ENCODE measurements at places on chromosomes 4 and X. TPM values are rescaled to one million over a fixed set of nuclear protein-coding genes. Genes with fewer than 3 reads are reported as not detected.

GRCh38 chrX:72023071-72023470 lies 108.6 kb downstream of the RTL5 start:
- DNase-seq = no peak

Gene MAGEC1
- not detected for polyA plus RNA-seq

- no peak for DNase-seq
These were observed 14.0 kb upstream of the UBA6 start for GRCh38 chr4:67714955-67715354.

GRCh38 chrX:38112566-38112965 lies 106.2 kb downstream of the SYTL5 start:
- no peak for DNase-seq

Gene C4orf46
- 27.4 TPM for polyA plus RNA-seq

GRCh38 chrX:107574711-107575110 lies 53.6 kb upstream of the PRPS1 start:
- DNase-seq = no peak

DNA sequence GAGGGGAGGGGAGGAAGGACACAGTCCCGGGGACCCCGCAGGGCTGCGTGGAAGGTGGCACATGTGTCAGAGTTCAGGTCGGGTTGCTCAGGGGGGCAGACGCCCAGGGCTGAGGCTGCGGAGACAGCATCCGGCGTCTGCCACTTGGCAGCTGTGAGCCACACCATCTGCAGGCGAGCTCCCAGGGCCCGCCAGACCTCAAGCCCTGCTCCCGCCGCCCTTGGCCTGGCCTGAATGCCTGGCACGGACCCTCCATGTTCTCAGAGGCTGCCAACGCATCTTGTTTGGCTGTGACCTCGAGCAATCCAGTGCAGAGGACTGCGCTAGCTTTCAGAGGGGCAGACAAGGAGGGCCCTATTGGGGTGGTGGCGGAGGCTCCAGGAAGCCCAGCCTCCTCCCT lies 5.1 kb downstream of the BGN start:
- no peak for DNase-seq

Gene BRS3
- polyA plus RNA-seq = 0.06 TPM

DNA sequence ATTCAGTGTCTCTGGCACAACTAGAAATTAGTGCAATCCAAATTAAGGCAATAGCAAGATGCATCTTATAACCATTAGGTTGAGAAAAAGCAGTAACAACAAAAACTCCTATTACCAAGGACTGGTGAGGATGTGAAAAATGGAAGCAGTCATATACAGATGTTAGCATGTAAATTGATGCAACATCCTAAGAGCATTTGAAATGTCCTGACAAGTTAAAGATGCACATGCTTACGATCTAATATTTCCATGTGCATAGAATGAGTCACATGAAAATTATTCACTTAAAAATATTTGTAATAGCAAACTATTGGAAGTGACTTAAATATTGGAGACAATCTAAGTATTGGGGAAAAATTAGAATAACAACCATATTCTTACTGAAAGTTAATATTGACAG lies 163.0 kb downstream of the FAM13A start:
- DNase-seq = no peak

- no peak for DNase-seq
These were observed 1.4 kb downstream of the PDZD4 start for GRCh38 chrX:153828723-153829548.

DNA sequence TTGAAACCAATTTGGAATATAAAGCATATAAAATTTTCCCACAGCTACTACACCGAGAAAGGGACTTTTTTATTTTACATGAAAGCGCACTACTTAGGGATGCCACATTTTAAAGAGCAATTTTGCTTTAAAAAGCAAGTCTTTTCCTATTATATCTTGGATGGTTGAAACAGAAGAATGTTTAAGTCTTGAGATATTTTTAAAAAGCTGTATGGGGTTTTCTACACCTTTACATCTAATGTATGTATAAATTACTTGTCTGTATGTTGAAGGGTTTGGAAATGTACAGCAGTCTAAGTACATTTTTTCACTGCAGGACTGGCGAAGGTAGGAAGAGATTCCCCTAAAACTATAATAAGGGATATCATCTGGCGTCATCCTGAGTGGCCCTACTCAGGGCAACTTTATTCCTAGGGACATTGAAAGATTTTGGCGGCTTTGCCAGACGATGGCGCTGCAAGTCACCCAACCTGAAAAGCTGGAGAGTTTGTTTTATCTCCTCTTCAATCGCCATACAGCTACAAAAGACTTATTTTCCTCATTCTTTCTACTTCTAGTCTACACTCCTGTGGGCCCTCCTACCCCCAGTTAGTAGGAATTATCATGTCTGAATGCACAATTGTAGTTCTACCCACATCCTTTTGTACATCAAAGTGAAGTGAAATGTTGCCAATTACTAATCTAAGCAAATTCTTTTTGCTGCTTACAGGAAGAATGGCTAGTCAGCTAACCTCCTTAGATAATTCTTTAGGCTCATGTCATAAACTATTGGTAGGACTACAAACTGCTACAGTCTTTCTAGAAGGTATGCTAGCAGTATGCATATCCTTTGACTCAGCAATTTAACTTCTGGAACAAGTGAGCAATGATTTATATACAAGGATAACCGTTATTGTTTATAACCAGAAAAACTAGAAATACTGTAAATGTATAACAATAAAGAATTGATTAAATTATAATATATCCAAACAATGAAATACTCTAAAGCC lies 782 bp upstream of the NEK1 start:
- peak; percentile 76 for DNase-seq

Gene MAPK10
- 71.6 TPM for polyA plus RNA-seq

DNA sequence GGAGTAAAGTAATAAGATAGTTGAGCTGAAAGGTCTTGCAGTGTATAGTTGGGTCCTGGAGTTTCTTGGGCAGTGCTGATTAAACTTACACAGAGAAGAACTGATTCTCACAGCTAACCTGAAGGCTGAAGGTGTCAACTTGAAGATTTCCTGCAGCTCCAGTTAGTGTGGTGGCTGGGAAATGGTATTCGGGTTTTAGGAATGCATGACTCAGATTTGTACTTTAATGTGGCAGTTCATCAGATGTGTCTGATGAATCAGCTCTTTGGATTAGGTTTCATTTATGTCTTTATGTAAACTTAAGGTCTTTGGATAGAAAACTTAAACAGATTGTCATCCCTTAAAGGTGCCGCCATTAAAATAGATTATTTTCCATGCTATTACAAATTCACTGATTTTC lies 200.0 kb downstream of the IL1RAPL1 start:
- no peak for DNase-seq

GRCh38 chrX:123337886-123338639 lies 154.0 kb downstream of the GRIA3 start:
- no peak for DNase-seq

Gene SAT1
- polyA plus RNA-seq = 159 TPM

Gene HEPH
- polyA plus RNA-seq = 66.7 TPM

- DNase-seq = no peak
These were observed 11.5 kb upstream of the CHST7 start for GRCh38 chrX:46561824-46562657.

DNA sequence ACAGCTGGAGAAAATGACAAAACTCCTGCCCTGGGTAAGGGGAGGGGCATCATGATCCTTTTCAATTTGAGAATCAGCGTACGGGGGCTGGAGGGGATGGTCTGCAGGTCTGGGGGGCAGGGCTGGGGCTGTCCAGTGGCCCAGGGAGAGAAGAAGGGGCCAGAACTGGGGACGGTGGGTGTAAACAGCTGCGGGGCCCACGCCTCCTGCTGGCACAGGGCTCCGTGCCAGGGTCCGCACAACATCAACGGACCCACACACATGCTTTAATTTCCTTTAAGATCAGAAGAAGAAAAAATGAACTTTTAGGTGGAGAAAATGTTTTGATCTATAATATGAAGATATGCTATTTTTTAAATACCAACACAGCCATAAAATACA lies 52.1 kb downstream of the PSAPL1 start:
- DNase-seq = no peak

GRCh38 chr4:3223956-3224748 lies 24.8 kb upstream of the MSANTD1 start:
- no peak for DNase-seq

DNA sequence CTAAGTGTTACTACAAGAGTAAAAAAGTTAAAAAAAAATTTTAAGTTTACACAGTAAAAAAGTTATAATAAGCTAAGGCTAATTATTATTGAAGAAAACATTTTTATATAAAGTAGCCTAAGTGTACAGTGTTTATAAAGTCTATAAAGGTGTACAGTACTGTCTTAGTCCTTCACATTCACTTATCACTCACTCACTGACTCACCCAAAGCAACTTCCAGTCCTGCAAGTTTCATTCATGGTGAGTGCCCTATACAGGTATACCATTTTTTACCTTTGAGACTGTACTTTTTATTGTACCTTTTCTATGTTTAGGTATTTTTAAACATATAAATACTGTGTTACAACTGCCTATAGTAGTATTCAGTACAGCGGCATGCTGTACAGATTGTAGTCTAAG lies 74.2 kb downstream of the TMEM165 start:
- no peak for DNase-seq

GRCh38 chr4:55330241-55330640 lies 15.8 kb upstream of the SRD5A3 start:
- DNase-seq = no peak

GRCh38 chr4:77432717-77433417 lies 172.8 kb upstream of the CXCL13 start:
- DNase-seq = no peak

- DNase-seq = no peak
These were observed 84.7 kb downstream of the PPA2 start for GRCh38 chr4:105389167-105389566.

DNA sequence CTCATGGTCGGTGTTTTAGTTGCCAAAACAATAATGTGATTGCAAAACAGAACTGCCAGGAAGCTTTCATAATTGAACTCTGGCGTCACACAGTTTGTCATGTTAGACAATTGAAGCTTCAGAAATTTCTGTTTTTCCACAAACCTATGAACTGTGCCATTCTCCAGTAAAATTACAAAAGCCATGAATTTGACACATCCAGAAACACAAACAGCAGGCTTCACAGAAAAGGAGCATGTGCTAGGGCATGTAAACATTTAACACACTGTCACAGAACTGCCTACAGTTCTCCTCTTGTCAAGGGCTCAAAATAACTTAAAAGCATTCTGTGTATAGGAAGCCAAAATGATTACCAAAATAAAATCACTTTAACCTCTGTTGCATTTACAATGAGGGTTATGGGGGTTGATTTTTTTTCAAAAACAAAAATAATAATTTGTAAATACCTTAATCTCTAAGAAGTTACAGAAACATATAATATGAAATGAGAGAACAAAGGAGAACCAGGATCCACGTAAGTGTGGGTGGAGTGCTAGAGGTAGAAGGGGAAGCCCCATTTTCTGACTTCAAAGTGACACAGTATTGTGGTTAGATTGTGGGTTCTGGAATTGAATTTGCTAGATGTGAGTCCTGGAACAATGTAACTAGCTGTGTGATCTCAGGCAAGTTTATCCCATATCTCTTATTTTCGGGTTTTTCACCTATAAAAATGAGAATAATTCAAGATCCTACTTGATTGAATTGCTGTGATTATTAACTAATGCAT lies 295.0 kb downstream of the CENPC start:
- no peak for DNase-seq

DNA sequence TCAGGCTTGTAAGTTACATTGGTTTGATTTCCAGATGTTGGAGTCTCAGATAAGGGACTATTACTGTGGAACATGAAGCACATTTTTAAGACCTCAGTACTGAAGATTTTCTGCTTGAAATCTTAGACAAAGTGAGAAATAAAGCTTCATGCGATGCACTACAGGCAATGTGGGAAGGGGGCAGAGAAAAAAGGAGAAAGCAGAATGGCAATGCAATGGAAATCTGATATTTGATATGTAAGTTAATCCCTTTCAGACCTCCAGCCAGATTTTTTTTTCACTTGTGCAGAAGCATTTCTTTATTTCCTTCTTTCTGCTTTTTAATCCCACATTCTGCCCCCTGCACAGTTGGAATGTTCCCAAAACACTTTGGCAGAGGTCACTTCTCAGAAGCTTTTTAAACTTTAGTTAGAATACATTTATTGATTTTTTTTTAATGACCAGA lies 174.3 kb downstream of the ADGRL3 start:
- no peak for DNase-seq

Gene RASL11B
- polyA plus RNA-seq = 26.7 TPM

Gene SH3TC1
- polyA plus RNA-seq = 27.6 TPM

DNA sequence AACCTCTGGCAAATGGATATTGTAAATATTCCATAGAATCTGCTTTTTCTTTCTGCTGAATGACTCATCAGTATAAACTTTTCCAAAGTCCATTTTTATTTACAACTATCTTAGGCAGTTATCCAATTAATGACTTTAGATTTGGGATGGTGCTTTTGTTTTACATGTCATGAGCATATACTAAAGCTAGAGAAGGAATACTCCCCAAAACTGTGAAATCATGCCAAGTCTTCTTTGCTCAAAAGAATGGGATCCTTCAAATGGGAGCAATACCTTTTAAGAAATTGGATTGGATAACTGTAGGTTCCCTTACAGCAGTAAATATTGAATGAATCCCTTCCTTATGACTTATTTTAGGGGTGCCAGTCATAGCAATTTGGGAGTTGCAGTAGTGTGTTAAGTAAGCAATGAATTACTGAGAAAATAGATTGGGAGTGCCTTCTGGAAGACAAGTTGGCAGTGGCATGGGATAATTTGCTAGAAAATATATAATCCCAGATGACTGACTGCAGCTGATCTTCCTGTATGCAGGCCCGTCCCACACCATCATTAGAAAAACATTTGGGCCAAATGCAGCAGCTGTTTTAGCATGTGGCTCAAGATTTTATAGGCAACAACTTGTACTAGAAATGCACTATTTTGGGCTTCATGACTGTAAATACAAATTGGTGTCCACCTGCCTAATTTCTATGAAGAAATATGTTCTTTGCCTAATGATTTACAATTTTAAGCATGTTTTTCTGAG lies 2.8 kb downstream of the TMPRSS11D start:
- no peak for DNase-seq

Gene GATA1
- polyA plus RNA-seq = 0.76 TPM

- no peak for DNase-seq
These were observed 215.5 kb downstream of the PDGFC start for GRCh38 chr4:156756118-156756517.

DNA sequence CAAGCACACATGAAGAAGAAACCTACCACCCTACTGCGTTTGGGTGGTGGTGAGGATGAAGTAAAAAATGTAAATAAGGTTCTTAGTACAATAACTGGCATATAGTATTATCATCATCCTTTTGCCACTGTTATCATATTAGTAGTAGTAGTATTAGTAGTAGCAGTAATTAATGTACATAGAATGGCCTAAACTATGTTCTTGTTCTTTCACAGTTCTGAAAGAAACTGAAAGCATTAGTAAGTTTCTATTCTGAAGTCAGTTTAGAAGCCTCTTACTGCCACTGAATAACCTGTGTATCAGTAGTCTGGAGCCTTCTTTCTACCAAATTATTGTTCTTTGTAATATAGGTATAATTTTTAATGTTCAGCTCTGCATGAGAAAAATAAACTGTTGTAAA lies 21.0 kb downstream of the COL4A6 start:
- DNase-seq = no peak

DNA sequence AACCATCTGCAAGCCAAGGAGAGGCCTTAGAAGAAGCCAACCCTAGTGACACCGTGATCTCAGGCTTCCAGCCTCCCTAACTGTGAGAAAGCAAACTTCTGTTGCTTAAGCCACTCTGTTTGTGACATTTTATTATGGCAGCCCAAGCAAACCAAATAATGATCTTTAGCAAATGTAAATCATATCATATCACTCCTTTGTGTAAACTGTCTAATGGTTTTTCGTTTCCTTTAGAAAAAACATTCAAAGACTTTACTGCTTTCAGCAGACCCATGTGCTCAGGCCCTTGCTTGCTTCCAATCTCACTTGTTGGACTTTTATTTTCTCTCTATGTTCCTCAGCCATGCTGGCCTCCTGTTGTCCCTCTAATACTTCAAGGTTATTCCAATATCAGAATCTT lies 192.2 kb upstream of the HS3ST1 start:
- DNase-seq = no peak

Gene CYTL1
- polyA plus RNA-seq = 13.1 TPM

Gene SOWAHB
- polyA plus RNA-seq = 5.6 TPM
